Fibroblast of pulmonary artery (primary cell): ENCODE measurements at places on chromosomes 6 and 20.

DNA sequence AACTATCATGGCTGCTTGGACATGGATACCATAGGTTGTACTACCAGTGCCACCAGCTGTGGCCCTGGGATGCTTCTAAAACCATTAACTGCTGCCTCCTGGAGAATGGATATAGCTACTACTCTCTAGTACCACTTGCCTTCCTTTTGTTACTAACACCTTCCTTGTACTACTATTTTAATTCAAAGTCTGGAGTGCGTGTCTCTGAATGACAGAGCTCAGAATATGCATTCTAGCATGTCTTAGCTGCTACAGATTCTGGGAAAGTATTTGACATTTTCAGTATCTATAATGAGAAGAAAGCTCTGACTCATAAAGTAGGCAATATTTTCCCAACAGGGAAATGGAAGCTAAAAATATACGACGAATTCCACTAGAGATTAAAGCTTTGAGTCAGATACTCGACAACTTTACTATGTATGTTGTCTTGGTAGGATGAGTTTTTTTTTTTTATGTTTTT, 112.3 kb downstream of the PFDN4 start:
- peak; percentile 33 for DNase-seq

GRCh38 chr6:30743099-30744053, 889 bp upstream of the FLOT1 start:
- peak; percentile 44 for DNase-seq

- no peak for DNase-seq
Observed at GRCh38 chr20:3595541-3595940, 67.7 kb downstream of the GFRA4 start.

DNA sequence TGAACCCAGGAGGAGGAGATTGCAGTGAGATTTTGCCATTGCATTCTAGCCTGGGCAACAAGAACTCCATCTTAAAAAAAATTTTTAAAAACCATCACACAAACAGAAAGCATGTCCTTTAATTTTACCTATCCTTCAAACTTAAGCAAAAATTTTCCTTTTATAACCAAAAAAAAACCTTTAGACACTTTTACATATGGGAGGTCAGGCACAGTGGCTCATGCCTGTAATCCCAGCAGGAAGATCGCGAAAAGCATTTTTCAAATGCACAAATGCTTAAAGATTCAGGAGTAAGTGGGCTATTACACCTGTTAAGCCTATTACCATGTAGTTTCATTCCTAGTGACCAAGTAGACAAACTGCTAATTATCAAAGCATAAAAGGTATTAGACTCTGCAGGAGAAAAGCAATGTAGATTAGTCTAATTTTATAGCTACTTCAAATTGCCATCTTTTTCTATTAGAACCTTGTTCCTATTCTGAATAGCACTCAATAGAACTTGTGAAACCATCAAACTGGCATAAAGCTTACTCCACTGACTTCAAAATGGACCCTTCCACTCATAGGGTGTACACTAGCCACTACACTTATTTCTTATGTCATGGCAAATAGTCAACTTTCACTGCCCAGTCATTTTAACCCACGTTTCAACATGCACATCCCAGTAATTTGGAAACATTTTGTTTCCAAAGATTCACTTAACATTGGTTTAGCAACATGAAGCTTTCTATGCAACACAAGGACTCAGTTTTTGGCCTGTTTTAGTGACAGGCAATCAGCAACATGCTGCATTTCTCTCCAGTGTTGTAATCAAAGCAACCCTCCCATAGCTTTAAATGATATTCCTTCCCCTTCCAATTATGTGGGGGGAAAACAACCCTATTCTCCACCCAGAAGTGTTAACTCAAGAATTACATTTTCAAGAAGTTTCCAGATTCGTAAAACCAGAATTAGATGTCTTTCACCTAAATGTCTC, 4.0 kb downstream of the EEF1A1 start:
- peak; percentile 29 for DNase-seq

- DNase-seq: peak; percentile 65
Observed at GRCh38 chr20:47578543-47578942, 76.9 kb downstream of the NCOA3 start.

GRCh38 chr6:75296811-75297779, 12.5 kb upstream of the TMEM30A start:
- peak; percentile 79 for DNase-seq
